Neural progenitor cell (in vitro differentiated cells): ENCODE measurements at places on chromosomes 2 and 18.

- no peak for DNase-seq
These were observed 105.8 kb downstream of the GALNT14 start for GRCh38 chr2:31032475-31032874.

DNA sequence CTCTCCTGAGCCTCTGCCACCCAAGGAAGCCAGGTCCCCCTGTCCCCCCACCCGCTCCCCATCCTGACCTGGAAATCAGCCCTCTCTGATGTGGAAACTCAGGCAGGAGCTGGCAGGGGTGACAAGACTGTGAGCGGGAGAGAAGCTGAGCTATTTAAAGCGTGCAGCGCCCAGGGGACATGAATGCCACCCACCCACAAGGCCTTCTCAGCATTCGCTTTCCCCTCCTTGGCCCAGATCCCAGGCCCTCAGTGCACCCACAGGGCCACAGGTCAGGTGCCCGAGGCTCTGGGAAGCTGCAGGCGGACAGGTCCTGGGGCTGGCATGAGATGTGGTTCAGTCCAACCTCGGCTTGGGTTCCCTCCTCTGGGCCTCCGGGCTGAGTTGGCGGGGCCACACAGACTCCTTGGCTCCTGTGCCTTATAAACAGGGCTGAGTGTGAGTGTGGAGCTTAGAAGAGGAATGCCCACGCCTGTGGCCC, 168.3 kb downstream of the SMAD7 start:
- DNase-seq = no peak

DNA sequence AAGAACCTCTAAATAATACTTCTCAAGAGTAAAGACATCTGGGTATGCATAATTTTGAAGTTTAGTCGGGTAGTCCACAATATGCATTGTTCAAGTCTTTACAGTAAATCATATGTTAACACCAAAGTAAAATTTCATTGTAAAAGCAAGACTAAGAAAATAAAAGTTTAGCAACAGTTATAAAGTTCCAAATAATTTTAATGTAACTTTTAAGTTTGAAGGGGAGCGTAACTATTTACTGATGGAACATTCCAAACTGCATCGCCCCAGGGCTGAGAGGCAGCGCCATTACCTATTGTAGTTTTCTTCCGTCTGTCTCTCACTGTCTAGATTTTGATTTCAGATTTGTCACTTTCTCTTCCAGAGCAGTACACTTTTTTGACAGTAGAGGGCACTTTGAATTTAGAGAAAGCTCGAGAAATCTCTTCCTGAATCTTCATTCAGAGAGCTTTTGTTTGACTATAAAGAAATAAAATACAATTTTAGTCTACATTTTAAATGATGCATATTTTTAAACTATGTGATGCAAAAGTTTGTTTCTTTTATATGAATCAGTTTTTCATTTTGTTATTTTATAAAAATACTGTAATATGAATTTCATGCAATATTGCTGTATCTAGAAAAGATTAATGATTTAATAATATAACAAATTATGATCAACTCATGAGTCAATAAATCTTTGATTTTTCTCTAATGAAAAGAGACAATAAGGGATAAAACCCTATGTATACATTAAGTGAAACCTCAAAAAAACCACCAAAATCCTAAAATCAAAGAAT, 389.8 kb downstream of the FIGN start:
- DNase-seq = peak; percentile 76

DNA sequence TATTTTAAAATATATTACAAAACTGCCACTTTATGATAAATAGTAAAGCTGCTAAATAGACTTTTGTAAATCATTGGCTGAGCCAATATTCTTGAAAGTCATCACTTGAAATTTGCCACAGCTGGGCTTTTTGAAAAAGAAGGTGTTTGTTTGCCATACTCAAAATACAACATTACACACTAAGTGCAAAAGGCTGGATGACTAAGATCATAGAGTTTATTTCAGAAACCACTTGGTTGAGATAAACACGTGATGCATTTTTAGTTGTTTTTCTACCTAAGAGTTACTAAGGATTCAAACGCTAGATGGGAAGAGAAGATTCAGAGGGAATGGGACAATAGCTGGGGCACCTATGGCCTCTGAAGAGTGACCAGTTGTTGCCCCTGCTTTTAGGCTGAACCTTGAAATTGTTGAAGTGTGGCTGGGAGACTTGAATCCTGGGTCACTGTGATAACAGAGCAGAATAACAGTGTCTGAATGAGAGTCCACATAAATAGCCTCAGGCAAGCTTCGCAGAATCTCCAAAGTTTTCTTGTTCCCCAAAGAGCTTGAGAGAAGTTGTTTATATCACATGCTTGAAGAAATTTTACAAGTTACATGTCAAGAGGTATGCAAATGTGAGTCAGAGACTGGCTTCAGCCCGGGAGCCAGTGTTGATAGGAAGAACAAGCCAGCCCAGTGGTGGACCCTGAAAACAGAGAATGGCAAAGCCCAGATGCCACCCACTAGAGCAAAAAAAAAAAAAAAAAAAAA, 409.8 kb downstream of the GPD2 start:
- DNase-seq = no peak

GRCh38 chr18:68275616-68276015, 439.3 kb downstream of the TMX3 start:
- DNase-seq = no peak

- no peak for DNase-seq
These were observed 60.3 kb upstream of the RPL31 start for GRCh38 chr2:100941646-100942240.

- no peak for DNase-seq
These were observed 122.2 kb downstream of the BIRC6 start for GRCh38 chr2:32478889-32479620.

DNA sequence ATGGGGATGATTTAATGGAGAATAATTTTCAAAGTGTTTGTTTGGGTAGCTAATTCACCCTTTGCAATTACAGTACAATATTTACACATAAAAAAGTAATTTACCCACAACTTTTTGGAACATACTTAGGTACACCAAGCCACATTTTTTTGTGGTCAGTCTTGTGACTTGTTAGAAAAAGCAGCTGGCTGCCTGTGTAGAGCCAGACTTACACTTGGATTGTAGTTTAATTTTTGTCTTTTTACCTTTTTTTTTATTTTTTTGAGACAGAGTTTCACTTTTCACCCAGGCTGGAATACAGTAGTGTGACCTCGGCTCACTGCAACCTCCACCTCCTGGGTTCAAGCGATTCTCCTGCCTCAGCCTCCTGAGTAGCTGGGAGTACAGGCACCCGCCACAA, 45.4 kb downstream of the RALBP1 start:
- no peak for DNase-seq

DNA sequence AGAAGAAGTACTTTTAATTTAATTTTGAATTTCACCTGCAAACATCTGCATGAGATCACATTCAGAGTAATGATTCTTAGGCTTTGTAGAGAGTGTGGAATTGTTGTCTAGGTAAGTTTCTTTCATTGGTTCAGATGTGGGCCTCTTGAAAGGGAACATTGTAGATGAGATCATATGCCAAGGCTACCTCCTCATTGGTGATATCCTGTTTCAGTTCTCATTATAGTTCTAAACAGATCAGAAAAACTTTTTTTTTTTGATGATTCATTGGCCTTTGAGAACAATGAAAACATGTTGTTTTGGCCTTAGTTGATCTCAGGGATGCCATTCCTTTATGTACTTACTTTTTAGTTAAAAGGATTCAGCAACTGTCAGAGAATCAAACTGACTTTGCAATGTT, 44.5 kb downstream of the EML6 start:
- DNase-seq = no peak

DNA sequence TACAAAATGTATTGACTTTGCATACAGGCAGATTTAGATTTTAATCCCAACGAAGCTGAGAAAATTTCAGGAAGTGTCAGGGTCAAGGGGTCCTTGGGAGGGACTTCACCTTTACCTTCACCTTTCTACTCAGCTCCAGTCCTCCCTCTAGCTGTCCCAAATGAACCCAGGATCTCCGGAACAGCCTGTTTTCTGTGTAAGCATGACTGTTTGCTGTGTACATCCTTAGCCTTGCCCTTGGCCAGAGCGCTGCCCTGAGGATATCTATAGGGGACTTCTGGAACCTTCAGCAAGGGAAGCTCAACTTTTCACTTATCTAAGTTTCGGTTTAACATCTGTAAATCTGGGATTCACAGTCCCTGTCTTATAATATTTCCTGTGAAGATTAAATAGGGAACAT, 246.8 kb upstream of the ST6GAL2 start:
- no peak for DNase-seq

GRCh38 chr2:63588385-63589147, at the start of the genes MDH1 and WDPCP:
Gene MDH1 (plus strand): TSS chr2:63588963. CDS start chr2:63589044, 81 bp downstream.
Gene WDPCP (minus strand): TSS chr2:63588477. CDS start chr2:63588271, 206 bp downstream.
- peak; percentile 99 for DNase-seq
